ENCODE measurements at places on chromosomes 1 and 21. TPM values are rescaled to one million over a fixed set of nuclear protein-coding genes. Genes with fewer than 3 reads are reported as not detected.

The ADIPOR1 gene
- total RNA-seq: 57.4 TPM

DNA sequence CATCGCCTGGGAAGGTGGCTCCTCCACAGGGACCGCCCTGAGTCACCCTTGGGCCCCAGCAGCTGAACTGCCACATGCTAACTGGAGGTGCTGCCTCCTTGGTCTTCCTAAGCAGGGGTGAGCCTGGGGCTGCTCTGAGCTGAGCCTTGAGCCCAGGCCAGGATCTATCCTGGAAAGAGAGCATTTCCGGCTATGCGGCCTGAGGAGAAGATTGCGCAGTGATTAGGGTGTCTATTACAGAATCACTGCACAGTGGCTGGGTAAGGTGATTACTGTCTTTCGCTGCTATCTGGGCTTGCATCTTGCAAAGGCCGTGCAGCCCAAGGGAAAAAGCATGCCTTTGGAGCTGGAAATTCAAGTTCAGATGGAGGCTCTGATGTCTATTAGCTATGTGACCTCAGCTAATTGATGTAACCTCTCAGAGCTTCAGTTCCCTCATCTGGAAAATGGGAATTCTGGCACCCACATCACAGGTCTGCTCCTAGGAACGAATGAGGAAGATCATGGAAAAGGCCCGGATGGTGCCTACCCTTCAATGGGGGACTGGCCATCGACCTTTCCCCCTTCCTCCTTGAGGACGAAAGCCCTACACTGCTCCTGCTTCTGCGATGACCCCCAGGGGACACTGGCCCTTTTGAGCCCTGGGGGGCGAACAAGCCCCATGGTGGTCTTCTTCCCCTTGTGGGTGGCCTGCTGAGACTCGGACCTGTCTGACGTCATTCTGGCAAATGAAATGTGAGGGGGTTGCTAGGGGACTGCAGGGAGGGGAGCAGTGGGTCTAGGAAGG, 38.0 kb downstream of the GPR161 start:
- DNase-seq: no peak

The USH2A gene
- total RNA-seq: not detected

The KCNE2 gene
- total RNA-seq: not detected

GRCh38 chr1:205600085-205600484, 31.7 kb downstream of the ELK4 start:
- DNase-seq: no peak

DNA sequence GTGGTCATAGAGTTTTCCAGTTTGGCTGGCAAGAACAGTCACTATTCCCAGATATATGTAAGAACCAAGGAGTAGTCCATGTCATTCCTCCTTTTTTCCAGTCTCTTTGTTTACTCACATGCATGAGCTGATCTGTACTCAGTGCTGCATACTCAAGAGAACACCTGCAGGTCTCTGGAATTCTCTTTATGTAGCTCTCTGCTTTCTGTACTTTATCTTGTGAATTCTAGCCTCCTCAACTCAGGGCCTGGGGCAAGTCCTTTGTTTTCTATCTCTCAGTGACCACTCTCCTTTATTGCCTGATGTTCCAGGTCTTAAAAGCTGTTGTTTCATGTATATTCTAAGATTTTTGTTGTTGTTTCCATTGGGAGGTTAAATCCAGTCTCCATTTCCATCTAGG, 478.9 kb downstream of the DPYD start:
- DNase-seq: no peak

GRCh38 chr1:229860926-229861325, 206.1 kb upstream of the GALNT2 start:
- no peak for DNase-seq

- peak; percentile 87 for DNase-seq
Observed at GRCh38 chr1:9825093-9826074, 1.6 kb upstream of the CLSTN1 start.

GRCh38 chr1:233138788-233139585, 156.5 kb downstream of the PCNX2 start:
- DNase-seq: no peak

The RGS16 gene
- total RNA-seq: 12.4 TPM

DNA sequence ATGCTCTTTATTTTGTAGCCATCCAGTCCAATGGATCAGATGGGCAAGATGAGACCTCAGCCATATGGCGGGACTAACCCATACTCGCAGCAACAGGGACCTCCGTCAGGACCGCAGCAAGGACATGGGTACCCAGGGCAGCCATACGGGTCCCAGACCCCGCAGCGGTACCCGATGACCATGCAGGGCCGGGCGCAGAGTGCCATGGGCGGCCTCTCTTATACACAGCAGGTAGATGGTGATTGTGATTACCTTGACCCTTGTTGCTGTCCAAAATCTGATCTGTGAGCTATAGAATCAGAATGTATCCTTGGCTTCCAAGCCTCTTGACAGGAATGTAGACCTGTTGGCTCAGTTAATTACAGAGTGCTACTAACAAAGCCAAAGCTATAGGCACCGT, 33.8 kb downstream of the ARID1A start:
- no peak for DNase-seq

The TLR5 gene
- total RNA-seq: 4.6 TPM

The SYF2 gene
- total RNA-seq: 72.4 TPM

The KLF17 gene
- total RNA-seq: 0.68 TPM

- DNase-seq: peak; percentile 77
Observed at GRCh38 chr21:44871576-44872269, 1.8 kb downstream of the PTTG1IP start.

DNA sequence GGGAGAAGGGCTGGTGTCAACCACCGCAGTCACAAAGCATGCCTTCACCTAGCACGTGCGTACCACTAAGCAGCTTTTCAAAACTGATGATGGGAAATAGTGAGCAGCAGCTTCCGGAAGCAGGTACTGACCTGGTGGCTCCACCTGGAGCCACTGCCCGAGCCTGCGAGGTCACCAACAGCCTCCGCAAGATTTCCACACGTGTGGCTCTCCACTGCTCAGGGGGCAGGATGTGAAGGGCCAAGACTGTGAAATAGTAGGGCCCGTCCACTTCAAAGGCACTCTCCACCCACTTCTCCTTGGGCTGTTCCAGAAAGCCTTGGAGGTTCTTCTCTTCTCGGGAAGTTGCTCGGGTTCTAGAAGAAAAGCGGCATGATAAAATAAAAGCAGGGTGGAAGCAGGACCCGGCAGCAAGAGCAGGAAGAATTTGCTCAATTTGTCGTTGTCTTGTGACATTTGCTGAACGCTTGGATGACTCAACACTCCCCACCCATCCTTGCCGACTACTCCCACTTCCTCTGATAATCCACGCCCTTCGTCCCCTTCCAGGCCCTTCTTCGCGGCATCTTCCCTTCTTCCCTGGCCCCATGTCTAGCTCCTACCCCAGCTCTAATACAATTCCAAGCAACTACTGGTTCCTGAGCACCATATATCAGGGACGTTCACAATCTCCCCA, 124.9 kb upstream of the IFFO2 start:
- DNase-seq: no peak

DNA sequence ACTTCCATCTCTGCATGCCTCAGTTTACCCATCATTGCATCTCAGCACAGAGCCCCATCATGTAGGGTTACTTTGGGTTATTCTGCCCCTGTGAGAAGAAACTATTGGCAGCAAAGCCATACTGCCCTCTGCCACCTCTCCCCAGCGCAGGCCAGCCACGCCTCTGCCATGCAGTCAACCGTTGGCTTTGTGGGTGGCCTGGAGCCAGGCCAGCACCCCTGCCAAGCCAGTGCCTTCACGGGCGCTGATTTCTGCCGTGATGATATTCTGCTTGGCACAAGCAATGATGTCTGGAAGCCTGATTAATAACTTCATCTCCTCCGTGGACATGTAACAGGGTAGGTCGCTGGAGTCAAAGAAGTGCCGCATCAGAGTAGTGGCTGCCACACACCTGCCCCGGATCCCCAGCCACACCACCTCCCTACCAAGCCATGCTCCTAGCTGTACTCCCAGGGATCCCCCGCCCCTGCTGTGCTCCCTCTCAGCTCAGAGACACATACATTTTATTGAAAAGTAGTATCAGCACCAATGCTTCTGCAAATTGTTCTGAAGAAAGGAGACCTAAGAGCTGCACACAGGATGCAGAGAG, 15.0 kb upstream of the CEP85 start:
- peak; percentile 28 for DNase-seq

GRCh38 chr1:240189386-240189989, 97.8 kb downstream of the FMN2 start:
- DNase-seq: no peak

GRCh38 chr1:49045371-49045770, 268.7 kb upstream of the BEND5 start:
- no peak for DNase-seq

The VHLL gene
- total RNA-seq: not detected

GRCh38 chr1:15885701-15886610, 38.4 kb downstream of the SPEN start:
- DNase-seq: peak; percentile 99

DNA sequence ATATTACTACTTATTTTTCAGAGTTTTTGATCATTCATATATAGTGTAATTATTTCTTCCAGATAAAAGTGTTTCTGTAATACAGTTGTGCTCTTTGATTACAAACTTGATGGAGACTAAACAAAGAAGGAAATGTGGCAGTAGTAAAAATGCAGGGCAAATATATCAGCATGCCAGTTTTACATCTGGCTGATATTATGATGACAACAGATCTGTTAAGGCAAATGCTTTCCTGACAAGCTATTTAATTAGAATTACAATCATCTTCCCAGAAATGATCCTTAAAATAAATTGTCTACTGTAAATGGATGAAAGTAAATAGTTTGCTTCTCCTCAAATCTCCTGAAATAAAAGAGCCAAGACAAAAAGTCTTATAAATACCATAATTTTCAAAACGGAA, 1659.8 kb downstream of the BRINP3 start:
- no peak for DNase-seq
